ENCODE measurements at places on chromosomes 5 and 9.

GRCh38 chr5:83368835-83369234, 102.7 kb upstream of the VCAN start:
- no peak for DNase-seq

- DNase-seq = no peak
These were observed 486.6 kb downstream of the ARHGEF28 start for GRCh38 chr5:74112372-74113195.

DNA sequence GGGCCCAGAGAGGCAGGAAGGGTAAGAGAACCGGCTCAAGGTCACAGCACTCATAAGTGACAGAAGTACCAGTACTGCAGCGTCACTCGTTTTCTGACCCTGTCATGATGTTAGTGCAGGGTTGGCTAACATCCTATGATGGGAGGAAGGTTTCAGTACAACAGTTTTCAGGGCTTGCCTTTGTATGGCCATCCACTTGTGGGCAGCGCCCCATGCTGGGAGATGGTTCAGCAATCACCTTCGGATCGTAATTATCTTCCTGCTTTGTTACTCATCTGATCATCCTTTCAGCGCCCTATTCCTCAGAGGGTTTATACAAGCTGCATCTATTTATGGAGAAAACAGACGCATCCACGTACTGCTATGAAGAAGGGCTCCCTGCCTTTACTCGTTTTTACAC, 2.4 kb downstream of the MAP1B start:
- DNase-seq = no peak

GRCh38 chr9:127567730-127568617, 44.1 kb upstream of the STXBP1 start:
- peak; percentile 48 for DNase-seq

GRCh38 chr5:73297430-73297829, 124.4 kb downstream of the TMEM174 start:
- no peak for DNase-seq

GRCh38 chr5:3237276-3237868, 358.3 kb upstream of the IRX1 start:
- no peak for DNase-seq

GRCh38 chr9:110933350-110934001, 104.8 kb downstream of the LPAR1 start:
- DNase-seq = no peak

GRCh38 chr9:129289131-129289731, 111.2 kb upstream of the IER5L start:
- no peak for DNase-seq

DNA sequence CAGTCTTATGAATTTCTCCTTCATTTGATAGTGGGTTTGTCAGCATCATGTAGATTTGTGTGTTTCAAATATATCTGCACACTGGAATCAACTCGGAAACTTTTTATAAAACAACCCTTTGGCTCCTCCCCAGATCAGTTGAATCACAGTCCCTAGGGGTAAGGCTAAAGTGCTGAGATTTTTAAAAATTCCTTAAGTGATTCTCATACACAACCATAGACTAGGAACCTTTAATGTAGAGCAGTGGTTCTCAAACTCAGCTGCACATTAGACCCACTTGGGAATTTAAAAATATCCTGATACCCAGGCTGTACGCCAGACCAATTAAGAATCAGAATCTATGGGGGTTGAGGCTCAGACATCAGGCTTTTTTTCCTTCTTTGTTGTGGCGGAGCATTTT, 17.5 kb upstream of the JAK2 start:
- DNase-seq = no peak

GRCh38 chr5:65073250-65073661, 304.5 kb downstream of the CWC27 start:
- DNase-seq = no peak

DNA sequence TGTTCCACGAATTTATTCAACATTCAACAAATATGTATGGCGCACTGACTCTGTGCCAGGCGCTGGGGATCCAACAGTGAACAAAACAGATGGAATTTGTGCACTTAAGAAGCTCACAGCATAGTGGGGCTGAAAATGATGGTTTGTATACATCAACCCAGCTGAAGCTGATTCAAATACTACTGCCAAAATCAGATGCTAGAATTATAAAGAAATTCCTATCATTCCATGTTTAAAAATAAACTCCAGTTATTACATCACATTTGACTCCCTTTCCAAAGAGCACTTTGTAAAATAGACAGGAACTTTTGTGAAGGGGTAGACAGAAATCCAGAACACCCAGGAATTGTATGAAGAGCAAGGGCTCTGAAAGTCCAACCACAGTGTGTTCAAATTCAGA, 54.1 kb downstream of the ZNF608 start:
- no peak for DNase-seq

DNA sequence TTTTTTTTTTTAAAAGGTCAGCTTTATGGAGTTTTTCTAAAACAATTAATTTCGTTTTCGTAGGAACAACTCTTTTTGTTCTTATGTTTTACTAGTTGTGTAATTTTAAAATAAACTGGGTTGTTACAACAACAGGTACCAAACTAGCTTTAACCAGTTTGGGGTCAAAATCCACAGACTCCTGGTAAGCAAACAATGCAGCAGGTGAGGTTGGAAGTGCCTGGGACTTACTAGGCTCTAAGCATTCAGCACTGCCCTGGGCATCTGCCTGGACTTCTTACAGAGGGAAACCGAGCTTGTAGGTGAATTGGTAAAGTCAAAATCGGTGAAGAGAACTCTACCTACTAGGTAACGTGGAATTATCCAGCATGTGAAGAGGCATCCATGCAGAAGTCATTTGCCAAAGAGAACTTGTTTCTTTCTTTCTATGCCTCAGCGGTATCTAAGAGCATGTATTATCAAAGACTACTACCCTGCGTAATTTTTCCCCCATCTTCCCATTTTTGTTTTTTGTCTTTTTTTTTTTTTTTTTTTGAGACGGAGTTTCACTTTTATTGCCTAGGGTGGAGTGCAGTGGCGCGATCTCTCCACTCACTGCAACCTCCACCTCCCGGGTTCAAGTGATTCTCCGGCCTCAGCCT, 145.4 kb downstream of the KCTD16 start:
- DNase-seq = no peak
